Caki2 (cell line): ENCODE measurements at places on chromosomes 4 and X.

GRCh38 chrX:132395026-132395425 is 93.8 kb downstream of the MBNL3 start:
- no peak for DNase-seq

- DNase-seq = no peak
Measured at GRCh38 chr4:102988429-102989020, 31.0 kb downstream of the SLC9B1 start.

DNA sequence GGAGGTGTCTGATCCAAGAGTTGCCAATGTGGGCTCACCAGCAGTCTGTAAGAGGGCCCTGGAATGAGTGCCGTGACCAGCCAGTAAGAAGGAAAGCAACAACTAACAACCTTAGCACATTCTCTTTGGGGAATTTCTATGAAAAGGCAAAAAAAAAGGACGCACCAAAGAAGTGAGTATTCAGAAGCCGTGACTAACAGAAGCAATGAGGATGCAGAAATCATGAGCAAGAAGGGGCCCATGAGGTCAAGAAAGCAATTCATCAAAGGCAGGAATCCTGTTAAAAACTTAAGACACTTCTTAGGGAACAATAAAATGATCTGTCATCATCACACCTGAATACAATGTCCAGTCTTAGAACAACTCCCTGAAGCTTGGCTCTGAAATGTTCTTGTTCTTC is 260.5 kb downstream of the RAPGEF2 start:
- no peak for DNase-seq

DNA sequence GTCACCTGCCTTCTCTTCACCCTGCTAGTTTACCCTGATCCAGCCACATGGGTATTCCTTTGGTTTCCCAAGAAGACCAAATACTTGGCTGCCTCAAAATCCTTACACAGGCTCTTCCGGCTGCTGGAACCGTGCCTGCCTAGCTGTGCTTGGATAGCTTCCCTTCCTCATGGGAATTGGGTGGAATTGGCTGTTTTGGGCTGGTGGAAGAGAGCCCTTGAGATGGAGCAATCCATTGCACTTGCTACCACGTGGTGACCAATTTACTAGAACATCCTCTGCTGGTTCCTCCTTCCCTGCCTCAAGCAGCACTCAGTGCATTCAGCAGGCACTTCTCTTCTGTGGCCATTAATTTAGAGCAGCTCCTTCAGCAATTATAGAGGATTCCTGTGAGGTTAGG is 119.3 kb upstream of the AP1S2 start:
- no peak for DNase-seq

DNA sequence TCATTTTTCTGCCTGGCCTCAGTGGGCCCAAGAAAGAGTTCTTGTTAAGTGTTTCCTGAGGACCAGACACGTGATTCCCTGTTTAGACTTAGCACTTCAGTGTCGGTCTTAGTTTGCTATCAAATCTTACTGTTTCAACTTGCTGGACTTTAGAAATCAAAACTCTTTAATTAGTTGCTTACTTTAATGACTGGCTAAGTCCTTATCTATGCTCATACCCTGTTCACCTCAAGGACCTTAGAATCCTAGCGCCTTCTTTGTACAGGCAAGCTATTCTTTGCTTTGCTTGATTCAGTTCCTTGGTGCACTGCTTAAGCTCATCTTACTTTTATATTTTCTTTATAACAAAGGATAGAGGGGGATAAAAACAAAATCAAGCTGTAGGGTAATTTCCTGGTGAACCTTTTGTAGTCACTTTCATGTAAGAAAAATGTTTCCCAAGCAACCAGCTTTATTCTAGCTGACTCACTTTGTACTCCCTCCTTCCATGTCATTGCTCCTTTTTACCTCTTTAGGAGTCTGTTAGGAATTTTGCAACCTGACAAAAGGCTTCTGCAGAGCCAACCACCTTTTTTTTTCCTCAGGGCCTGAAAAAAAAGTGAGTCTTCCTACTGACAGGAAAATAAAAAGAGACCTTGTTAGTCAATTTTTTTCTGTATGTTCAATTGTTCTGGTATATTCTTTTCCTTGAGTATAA is 14.7 kb downstream of the WDR44 start:
- no peak for DNase-seq
